ENCODE measurements at places on chromosomes 13 and 19.
A peak's percentile ranks its signal among the peaks of the same experiment; 100 is the strongest.

- DNase-seq = no peak
These were observed 92.6 kb upstream of the TSC22D1 start for GRCh38 chr13:44668688-44669087.

GRCh38 chr19:383040-383439, 25.9 kb downstream of the C2CD4C start:
- DNase-seq = no peak

DNA sequence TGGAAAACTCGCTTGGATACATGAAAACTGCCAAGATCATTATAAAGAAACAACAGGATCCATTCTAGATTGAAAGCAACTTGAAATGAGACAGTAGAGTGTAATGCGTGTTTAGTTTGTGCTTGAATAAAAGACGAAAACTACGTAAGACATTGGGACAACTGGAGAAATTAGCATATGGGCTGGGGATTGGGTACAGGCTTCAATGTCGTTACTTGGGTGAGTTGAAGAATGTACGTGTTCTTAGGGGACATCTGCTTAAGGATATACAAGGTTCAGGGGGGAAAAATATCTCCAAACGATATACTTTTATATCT, 471 bp upstream of the ERVK3-1 start:
- DNase-seq = no peak

DNA sequence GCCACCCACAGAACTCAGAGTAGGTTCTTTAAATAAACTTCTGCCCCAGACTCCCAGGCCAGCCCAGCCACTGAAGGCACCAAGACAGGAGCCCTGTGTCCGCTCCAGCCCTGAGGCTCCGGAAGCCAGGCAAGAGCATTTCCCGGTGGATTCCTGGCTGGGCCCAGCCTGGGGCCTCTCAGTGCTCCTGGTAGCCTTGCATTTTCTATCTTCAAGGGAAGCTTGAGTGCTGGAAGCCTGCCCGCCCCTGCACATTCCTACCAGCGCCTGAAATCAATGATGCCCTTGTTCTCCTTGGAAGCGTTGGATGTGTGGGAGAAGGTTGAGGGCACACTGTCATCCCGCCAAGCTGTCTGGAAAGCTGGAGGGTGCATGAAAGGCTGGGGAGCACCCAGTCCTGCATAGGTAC, 70.3 kb downstream of the ALOX5AP start:
- no peak for DNase-seq

DNA sequence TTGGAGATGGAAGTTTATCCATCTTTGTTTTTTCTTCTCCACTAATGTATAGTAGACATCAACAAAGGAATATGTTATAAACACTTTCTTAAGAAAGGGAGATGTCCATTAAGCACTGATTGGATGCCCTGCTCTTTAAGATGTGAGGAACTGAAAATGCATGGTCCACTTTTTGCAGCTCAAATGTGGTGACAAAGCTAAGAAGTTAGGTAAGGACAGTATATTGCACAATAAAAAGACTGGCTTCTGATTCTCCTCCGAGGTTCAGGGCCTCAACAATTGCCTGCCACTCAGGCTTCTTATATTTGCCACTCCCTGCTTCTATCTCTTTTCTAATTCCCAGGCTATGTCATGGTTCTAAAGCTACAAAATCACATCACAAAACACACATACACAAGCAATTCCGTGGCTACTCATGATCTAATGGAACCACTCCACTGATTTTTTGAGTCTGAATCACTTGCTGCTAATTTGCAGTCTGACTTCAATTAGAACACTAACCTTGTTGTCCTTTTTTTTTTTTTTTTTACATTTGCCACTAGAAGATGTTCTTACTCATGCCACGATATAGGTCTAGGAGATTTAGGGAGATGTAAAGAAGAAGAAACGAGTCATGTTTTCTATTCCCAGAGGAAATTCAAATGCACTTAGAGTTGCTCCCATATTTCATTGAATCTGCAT, 29.6 kb upstream of the TNFSF11 start:
- DNase-seq = no peak

DNA sequence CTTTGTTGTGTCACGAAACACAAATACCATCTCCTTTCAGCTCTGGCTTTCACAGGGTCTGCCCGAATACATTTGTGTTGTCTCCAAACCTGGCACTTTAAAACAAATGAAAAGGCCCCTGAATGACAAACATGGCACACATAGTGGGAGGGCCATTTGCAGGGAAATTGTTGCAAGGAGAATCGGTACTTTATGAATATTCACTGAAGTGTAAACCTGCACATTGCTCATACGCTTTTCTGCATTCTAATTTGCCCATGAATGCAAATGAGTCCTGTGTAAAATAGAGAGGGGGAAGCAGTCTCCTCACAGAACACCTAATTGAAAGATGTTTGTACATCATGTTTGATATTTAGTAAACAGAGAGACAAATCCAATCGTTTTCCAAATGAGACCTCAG, 82.7 kb upstream of the PCDH8 start:
- DNase-seq = no peak

DNA sequence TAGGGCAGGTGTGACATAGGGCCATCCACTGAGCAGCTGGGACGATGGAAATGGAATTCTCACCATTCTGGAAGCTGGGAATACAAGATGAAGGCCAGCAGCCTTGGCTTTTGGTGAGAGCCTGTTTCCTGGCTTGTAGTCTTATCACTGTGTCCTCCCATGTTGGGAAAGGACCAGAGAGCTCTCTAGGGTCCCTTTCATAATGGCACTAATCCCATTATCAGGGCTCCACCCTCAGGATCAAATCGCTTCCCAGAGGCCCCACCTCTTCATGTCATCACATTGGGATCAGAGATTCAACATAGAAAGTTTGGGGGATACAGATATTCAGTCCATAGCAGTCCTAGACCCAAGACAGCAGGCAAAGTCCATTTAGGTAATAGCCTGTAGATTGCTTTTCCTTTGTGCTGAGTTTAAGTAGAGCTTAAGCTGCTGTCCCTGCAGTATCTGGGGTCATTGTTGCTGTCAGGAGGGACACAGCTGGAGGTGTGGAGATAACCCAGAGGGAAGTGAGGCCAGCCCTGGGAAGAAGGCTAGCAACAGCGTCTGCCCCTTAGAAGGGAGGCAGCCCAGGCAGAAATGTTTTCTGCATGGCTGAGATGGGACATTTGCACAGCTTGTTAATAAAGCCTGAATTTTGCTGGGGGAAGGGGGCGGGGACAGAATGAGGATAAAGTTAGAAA, 136.5 kb upstream of the GPR12 start:
- no peak for DNase-seq

DNA sequence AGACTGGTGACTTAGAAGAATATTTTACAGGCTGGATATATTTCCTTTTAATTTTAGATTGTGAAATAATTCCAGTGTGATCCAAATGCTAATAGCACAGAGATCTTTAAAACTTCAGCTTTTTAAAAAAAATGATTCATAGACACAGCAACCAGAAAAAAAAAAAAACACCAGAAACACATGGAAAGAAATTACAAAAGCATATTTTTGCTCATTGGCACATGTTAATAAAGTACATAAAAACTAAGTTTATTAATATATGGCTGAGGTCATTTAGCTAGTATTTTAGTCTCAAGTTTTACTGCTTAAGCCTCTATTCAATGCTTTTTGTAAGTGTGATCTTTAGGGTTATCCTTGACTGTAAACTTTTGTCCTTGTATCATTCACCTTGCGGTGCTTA, 577 bp downstream of the MYO16 start:
- no peak for DNase-seq

- DNase-seq = no peak
These were observed 290.4 kb downstream of the SLITRK6 start for GRCh38 chr13:85508683-85509329.

- DNase-seq = peak; percentile 73
These were observed 28.9 kb downstream of the AP2S1 start for GRCh38 chr19:46821512-46822409.

GRCh38 chr13:74080762-74081161, 53.4 kb downstream of the KLF12 start:
- DNase-seq = peak; percentile 48

- DNase-seq = no peak
These were observed 223.0 kb downstream of the LHFPL6 start for GRCh38 chr13:39379667-39380655.

DNA sequence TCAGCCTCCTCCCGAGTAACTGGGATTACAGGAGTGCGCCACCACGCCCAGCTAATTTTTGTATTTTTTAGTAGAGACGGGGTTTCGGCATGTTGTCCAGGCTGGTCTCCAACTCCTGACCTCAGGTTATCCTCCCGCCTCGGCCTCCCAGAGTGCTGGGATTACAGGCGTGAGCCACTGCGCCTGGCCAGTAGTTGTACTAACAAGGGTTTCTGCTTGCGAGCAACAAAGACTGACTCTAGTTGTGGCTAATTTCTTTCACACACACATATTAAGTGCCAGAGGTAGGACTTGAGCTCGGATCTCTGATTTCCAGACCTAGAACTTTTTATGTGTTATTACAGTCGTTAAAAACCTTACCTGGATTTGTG, 635 bp upstream of the PCCA start:
- DNase-seq = no peak

DNA sequence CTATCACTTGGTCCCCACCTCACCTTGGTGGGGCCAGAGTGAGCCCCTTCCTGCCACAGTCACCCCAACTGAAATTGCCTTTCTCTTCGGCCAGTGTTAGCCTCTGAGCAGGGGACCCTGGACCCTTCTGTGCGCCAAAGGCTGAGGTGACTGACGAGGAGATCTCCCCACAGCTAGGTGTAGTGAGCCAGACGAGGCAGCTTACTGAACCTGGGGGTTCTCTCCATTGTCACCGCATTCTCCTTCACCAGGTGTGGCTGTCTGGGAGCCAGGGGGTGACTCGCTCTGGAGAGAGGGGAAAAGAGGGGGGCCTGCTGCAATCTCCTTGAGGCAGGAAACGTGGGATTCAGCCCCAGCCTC, 1.3 kb downstream of the RPS28 start:
- DNase-seq = no peak

DNA sequence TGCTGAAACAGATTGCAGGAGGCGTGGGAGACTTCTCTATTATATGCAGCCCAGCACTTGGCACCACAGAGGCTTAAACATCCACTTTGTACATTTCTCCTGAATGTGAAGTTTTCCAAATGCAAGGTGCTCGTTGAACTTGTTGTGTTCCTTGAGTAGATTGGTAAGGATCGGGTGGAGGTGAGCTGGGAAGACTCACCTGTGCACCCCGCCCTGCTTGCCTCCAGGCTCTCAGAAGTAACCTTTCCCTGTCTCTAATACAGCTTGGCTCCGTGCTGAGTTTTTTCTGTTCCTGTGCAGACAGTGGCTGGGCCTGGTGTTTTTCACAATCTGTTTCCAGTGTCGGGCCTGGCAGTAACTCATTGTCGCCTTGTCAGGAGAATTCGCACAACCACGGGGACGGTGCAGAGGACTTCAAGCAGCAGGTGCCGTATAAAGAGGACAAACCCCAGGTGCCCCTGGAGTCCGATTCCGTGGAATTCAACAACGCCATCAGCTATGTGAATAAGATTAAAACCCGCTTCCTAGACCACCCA, 12.3 kb downstream of the SIN3B start:
- DNase-seq = no peak

- DNase-seq = no peak
These were observed 1151.8 kb downstream of the UQCRFS1 start for GRCh38 chr19:28061111-28061510.

DNA sequence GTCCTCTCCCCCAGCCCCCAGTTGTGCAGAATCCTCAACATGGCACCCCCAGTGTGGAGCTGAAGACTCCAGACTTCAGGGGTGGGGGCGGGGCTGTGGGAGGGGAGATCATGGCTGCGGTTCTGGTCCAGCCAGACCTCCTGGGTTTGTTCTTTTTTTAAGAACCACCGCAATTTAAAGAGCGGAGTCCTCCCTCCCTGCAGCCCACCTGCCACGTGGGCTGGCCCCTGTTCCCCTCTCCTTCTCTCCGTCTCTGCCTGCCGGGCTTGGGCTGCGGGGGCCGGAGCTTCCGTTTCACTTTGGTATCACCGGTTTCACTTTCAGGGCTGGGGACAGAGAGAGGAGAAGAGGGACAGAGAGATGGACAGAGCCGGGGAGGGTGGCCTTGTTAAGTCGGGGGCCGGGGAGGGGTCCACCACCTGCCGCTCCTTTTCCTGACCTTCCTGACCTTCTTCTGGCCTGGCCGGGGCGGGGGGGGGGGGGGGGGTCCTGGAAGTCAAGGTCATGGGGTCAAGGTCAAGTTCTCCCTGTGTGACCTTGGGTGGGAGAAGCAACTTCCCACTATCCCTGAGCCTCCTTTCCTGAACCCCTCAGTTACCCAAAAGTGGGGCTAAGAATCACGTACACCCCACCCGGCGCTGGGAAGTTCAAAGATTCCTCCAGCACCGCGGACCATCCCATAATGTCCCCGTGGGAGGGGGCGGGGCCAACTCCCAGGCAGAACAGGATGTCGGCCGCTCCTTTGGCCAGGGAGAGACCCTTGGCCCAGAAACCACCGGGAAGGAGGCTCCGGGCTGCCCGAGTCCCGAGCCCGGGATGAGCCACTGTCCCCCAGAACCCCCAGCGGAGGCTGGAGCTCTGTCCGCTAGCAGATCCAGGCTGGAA, 11.3 kb upstream of the ZBTB7A start:
- DNase-seq = peak; percentile 57

- DNase-seq = no peak
These were observed 16.8 kb upstream of the SIGLEC6 start for GRCh38 chr19:51548213-51548651.

DNA sequence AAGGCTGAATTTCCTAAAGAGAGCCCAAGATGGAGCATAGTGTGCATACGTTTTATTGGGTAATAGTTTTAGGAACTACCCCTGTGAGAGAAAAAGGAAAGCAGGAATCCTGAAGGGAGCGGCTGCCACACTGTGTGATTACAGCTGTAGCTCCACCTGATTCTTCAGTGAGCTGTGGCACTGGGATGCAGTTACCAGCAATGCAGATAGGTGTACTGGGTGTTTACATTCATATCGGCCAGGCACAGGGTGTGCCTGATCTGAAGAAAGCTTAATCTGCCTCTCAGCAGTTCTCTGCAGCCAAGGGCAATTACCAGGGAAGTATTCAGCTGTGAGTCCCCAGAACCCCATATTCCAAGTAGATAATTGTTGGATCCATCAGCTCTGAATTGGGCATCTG, 1541.8 kb downstream of the EFNB2 start:
- no peak for DNase-seq

DNA sequence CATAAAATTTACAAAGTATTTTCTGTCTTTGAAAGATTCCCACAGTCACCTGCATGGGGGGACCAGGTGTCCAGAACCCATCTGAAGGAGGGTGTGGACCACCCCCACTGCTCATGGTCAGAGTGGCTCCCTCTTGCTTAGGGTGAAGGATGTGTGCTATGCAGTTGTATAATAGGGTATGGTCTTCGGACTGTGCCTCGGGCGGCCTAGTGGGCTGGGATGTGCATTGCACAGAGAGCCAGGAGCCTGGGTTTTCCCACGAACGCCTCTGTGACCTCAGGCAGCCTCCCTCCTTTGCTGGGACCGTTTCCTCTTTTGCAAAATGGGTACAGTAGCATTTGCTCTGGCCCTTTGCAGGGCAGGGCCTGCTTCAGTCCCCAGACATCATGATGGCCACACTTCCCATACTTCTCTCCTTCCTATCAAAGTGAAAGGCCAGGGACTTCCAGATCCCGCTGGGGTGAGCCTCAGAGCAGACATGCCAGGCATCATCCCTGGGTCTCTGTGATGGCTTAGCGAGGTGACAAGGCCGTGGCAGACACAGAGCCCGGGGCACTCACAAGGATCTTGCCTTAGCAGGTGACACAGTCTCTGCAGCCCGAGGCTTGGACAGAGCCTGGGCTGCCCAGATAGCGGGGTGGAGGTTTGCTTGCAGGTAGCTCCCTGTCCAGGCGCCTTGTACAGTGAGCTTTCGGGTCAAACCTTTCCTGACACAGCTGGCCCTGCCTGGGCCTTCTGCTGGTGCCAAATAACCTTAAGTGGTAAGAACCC, 59.4 kb upstream of the ZNF536 start:
- DNase-seq = no peak

All from CD4-positive, alpha-beta T cell treated with Interleukin-21 for 1 hour (primary cell).